ENCODE measurements at places on chromosomes 12 and 14. TPM values are rescaled to one million over a fixed set of nuclear protein-coding genes. Genes with fewer than 3 reads are reported as not detected.

- DNase-seq = peak; percentile 1
Observed at GRCh38 chr12:75260316-75260715, 50.7 kb upstream of the KCNC2 start.

- no peak for DNase-seq
Observed at GRCh38 chr12:71900091-71900490, 38.6 kb upstream of the TPH2 start.

- DNase-seq = no peak
Observed at GRCh38 chr12:15830538-15830937, 41.4 kb upstream of the EPS8 start.

GRCh38 chr14:89126461-89126860 is 290.6 kb downstream of the FOXN3 start:
- no peak for DNase-seq

DNA sequence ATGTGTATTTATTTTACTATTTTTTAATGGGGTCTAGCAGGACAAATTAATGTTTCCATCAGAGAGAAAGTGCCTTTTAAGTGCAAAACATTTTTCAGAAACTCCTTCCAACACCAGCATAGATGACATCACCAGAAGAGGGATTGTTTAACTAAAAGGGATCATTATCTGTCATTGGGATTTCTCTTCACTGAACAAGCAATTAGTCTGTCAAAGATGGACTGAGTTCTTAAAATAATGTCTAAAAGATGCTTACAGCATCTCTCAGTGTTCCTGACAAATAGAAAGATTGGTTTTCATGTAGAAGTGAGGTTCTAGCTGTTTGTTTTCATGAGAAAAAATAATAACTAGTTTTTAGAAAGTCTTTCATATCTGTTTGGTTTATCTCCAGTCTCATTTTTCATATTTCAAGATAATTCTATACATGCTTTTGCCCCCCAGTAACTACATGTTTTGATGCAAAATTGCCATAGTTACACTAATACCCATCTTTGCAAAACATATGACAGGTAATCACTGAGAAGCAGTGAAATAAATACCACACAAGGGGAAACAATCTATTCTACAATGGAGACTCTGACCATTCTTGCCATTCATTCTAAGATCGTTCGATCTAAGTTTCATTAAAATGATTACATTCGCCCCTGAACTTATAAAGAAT is 850.3 kb downstream of the GALC start:
- no peak for DNase-seq

DNA sequence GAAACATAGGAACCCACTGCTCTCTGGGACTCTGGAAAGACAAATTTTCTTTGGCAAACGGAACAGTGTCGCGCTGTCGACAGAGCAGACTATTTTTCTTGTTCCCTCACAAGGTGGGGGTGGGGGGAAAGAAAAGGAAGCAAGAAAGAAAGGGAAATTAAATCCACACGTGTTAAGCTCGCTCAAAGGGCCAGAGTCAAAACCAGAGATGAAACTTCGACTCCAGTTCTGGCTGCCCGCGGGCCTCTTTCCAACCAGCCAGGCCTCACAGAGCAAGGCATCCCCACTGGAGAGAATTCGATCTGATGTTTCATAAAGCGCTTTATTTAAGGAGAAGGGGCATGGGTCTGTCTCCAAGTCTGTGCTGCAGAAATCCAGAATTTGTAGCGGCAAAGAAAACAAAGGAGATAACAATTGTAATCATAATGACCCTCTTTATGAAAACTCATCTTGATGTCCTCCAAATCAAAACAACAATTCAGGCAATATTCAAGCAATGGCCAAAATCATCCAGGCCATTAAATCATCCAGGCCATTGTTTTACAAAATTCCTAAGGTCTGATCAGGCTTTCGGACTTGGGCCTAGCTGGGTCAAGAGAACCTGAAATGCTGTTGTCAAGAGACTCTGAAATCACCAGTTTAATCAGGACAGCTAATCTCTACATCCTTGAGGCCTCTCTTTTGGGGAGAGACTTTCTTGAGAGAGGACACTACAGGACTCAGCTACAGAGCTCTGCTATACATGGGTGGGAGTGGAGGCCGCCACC is 5.3 kb upstream of the TBX5 start:
- no peak for DNase-seq

DNA sequence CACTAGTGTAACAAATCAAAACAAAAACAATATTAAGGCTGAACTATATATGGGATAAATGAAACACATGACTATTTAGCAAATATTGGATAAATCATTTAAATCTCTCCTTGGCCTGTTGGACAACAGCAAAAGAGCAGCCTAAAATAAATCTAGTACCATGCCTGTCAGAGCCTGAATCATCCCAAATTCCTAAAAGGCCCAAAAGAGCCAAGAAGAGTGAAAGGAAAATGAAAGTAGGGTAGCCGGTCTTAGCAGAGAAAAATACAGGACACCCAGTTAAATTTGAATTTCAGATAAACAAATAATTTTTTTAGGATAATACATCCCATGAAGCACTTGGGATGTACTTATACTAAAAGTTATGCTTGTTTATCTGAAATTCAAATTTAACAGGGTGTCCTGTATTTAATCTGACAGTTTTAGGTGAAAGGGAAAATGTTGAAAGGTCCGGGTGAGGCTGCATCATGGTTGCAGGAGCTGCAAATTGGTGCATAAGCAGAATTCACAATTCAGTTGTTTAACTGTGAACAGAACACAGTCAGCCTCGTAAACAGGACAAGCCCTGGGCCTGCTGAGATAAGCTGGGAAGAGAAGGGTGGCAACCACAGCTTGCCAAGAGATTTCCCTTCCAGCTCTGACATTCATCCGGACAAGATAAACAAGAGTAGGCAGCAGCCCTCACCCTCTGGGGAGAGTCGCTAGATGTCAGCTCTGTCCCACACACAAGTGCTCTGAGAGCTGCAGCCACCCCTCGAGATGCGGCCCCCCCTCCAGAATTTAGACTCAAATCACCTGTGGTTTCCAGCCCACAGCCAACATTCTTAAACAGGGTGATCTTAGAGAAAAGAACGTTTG is 30.3 kb downstream of the DMAC2L start:
- DNase-seq = peak; percentile 78

GRCh38 chr14:53564870-53565269 is 391.8 kb downstream of the BMP4 start:
- no peak for DNase-seq

DNA sequence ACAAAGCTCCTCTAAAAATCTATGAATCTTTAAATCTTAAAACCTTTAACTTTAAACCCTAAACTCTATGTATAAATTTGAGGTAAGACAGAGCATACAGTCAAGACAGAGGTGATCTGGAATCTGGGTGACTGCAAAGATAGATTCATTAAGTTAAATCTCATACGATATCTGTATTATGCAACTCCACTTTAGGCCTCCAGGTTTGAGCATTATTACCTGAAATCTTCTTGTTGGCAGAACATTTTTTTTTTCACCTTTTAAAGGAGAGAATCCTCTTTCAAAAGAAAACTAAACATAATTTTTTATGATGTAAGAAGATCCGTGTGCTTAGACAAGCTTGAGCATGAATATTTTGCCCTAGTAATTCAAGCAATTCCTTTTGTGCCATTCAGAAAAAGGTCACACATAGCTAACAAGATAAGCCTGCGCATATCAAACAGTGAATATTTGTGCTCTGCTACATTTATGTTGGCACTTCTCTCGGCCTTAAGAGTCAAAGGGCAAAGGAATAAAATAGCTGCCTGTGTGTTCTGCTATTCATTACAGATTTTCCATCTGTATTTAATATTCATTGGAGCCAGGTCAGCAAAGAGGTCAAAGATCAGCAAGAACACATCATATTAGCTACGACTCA is 163.3 kb downstream of the TMTC3 start:
- no peak for DNase-seq

GRCh38 chr12:92537290-92537960 is 165.4 kb upstream of the PLEKHG7 start:
- no peak for DNase-seq

DNA sequence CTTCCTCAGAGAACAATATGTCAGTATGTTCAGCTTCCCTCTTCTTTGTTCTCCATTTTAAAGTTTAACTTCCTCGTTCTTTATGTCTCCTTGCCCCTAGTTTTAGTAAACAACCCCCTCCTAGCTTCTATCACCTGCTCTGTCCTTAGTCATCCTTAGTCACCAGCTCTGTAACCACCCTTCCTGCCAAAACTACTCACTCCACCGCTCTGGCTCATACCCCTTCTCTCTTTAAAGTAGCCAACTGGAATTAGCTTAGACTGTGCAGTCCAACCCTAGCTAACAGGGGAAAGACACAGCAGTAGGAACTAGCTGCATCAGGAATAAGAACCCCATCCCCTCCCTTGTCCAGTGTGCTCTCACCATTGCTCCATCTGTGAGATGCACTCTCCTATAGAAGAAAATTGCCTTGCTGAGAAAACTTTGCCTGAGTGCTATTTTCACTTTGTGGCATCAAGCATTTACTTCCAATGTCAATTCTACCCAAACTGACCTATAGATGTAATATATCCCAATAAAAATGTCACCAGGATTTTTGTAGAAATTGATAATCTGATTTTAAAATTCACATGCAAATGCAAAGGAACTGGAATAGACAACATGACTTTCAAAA is 603.2 kb downstream of the C12orf50 start:
- DNase-seq = peak; percentile 5

DNA sequence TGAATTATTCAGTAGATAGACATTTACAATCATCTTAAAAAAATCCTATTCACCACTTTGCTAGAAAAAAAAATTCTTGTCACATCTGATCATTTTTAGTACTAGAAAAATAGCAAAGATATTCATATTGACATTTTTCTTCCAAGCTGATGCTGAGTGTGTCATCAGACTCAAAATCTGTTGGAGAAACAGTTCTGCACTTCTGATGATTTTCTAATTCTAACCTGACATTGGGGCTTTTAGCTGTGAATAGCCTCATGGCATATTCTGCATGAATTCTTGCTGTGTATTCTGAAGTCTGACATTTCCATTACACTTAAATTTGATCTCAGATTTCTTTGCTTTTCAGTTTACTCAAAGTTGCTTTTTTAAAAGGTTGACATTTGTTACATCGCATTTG is 150.1 kb downstream of the PIK3C2G start:
- no peak for DNase-seq

Gene KRT6B
- total RNA-seq = not detected

Gene PELI2
- total RNA-seq = 7.1 TPM

Gene ADCY6
- 9.2 TPM for total RNA-seq

Gene CFAP251
- 4.2 TPM for total RNA-seq

Gene POMT2
- 11.7 TPM for total RNA-seq

Gene EEA1
- 20.4 TPM for total RNA-seq

Gene GLIPR1L1
- not detected for total RNA-seq

Gene RNF31
- total RNA-seq = 49.7 TPM

Gene NRL
- total RNA-seq = 3.1 TPM

Gene KRT78
- not detected for total RNA-seq

Measured in Daoy (cell line).